Activated naive CD4-positive, alpha-beta T cell treated with anti-CD3 and anti-CD28 coated beads for 36 hours (primary cell): ENCODE measurements at places on chromosomes 1 and 21. TPM values are rescaled to one million over a fixed set of nuclear protein-coding genes. Genes with fewer than 3 reads are reported as not detected.

DNA sequence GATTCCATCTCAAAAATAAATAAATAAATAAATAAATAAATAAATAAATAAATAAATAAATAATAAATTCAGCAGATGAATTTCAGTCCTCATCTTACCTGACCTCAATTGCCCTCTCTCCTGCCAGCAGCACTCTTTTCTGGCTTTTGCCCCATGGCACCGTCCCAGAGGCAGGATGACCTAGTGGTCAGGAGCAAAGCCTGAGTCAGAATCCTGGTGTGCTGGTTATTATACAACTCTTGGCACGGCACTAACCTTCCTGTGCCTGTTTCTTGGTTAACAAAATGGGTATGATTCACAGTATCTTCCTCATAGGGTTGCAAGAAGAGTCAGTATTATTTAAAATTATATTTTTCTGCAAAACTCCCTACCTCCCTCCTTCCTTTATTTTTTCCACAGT lies 43.0 kb downstream of the NKAIN1 start:
- H3K36me3 ChIP-seq = no peaks in the 10 kb centered on the region
- H3K27ac ChIP-seq = no peak overlapping the region
- DNase-seq = no peak
- H3K27me3 ChIP-seq = peaks cover 3% of the 10 kb centered on the region
- H3K4me3 ChIP-seq = no peak overlapping the region

The OR2T33 gene
- not detected for total RNA-seq

DNA sequence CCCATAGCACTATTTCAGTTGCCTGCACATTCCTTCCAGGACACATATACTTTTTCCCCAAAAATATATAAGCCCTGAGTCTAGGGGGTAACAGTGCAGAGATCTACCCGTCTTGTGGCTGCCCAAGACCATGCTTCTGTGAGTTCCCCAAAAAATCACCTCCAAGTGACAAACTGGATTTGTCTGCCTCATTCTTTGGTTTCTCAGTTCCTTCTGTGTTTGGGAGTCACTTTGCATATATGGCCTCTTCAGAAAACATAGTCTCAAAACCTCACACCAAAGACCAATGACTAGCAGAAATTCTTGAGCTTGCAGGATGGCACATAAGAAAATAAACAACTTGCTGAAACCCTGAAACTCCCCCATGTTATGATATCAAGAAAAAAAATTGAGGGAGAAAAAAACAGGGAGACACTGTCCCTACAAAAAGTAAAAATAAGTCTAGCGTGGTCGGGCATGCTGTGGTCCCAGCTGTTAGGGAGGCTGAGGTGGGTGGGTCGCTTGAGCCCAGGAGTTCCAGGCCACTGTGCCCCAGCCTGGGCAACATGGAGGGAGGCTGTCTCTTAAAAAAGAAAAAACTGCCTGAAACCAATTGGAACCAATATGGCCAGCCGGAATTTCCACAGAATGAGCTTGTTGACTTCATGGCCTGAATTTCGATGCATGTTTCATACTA lies 8.0 kb downstream of the JMJD4 start:
- H3K4me1 ChIP-seq = peaks cover 19% of the 10 kb centered on the region
- peaks cover 4% of the 10 kb centered on the region for H3K27me3 ChIP-seq
- no peak overlapping the region for H3K4me3 ChIP-seq
- H3K36me3 ChIP-seq = no peaks in the 10 kb centered on the region
- no peak overlapping the region for H3K27ac ChIP-seq

- peaks cover 7% of the 10 kb centered on the region for H3K27me3 ChIP-seq
- H3K36me3 ChIP-seq = no peaks in the 10 kb centered on the region
- no peak for DNase-seq
- no peaks in the 10 kb centered on the region for H3K4me1 ChIP-seq
These were observed 25.9 kb downstream of the RHBG start for GRCh38 chr1:156394835-156395461.

GRCh38 chr1:235852887-235853286 lies 13.8 kb downstream of the LYST start:
- H3K4me3 ChIP-seq = no peak overlapping the region
- DNase-seq = no peak
- H3K27me3 ChIP-seq = no peaks in the 10 kb centered on the region
- no peak overlapping the region for H3K27ac ChIP-seq
- peaks cover 82% of the 10 kb centered on the region for H3K4me1 ChIP-seq

DNA sequence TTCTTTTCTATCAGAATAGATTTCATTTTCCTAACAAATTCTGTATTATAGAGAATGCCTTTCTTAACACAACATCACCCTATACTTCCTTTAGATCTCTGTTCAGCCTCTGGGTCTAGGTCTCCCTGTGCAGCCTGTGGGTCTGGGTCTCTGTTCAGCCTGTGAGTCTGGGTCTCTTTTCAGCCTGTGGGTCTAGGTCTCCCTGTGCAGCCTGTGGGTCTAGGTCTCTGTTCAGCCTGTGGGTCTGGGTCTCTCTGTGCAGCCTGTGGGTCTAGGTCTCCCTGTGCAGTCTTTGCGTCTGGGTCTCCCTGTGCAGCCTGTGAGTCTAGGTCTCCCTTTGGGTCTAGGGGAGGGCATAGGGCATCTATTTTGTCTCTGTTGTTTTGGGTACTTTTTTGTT lies 59.6 kb upstream of the DIP2A start:
- H3K27ac ChIP-seq = no peak overlapping the region
- H3K36me3 ChIP-seq = peaks cover 28% of the 10 kb centered on the region
- H3K27me3 ChIP-seq = no peaks in the 10 kb centered on the region
- no peak overlapping the region for H3K4me3 ChIP-seq

The PGLYRP4 gene
- not detected for total RNA-seq

The SH2D1B gene
- total RNA-seq = not detected
